ENCODE measurements at places on chromosomes 1 and 21. TPM values are rescaled to one million over a fixed set of nuclear protein-coding genes. Genes with fewer than 3 reads are reported as not detected.

DNA sequence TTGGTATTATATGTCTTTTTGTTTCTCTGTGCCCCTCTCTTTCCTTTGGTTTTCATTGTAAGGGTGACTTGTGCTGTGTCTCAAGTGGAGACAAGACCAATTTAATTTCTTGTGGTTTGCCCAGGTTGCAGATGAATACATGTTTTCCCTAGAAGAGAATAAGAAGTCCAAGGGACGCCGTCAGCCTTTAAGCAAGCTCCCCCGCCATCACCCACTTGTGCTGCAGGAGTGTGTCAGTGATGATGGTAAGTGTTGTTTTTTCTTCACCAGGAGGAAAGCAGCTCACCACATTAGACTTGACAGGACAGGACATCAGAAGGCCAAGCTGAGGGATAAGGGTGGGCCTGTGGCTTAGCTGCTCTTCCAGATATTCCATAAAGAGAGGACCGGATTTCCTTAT lies 23.8 kb upstream of the ST3GAL3 start:
- DNase-seq = no peak

DNA sequence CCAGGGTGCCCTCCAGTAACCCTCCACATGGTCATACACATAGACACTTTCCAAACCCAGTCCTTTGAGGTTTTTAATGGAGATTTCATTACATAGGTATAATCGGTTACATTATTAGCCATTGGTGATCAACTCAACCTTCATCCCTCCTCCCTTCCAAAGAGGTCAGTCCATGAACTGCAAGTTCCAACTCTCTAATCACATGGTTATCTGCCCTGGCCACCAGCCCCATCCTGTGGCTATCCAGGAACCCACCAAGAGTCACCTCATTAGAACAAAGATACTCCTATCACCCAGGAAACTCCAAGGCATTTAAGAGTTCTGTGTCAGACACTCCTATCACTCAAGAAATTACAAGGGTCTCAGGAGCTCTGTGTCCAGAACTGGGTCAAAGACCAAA lies 12.2 kb downstream of the ATP1A4 start:
- DNase-seq = no peak

DNA sequence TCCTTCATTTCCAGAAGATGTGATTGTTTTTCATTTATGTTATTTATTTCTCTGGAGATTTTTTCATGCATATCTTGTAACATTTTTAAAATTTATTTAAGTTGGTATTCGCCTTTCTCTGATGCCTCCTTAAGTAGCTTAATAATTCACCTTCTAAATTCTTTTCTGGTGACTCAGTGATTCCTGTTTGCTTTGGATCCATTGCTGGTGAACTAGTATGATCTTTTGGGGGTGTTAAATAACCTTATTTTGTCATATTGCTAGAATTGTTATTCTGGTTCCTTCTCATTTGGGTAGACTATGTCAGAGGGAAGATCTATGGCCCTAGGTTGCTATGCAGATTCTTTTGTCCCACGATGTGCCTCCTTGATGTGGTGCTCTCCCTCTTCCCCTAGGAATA lies 1347.2 kb upstream of the B3GALT2 start:
- no peak for DNase-seq

DNA sequence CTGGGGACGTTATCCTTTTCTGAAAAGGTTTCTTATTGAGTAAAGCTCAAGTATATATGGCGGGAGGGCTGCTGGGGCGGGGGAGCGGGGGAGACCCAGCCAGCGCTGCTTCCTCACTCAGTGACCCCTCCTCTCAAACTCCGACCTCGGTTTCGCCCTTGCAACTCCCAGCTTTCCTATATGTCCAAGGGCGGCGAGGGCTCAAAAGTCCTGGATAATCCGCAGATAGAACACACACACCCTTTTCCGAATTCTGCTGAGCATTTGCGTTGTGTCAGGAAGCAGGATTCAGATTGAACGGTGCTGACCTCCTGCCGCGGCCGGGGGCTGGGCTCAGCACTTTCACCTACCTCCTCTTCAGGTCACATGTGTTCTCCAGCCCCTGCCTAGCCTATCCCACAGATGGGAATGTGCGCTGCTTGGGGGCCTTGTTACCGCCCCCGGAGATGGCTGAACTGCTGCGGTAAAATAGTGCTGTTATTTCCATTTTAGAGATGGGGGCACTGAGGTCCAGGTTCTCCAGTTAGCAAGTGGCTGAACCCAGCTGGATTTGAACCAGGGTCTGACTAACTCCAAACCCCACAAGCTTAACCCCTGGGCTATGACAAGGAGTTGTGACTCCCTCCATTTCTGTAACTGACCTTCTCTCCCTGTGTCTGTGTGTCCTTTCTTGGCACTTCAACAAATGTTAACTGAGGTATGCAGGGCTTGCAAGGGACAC lies 795 bp upstream of the AHDC1 start:
- no peak for DNase-seq

The S100A3 gene
- total RNA-seq = not detected
